Activated effector memory CD4-positive, alpha-beta T cell treated with anti-CD3 and anti-CD28 coated beads, Interleukin-2, amount 50 U/mL, for 16 hours (primary cell): ENCODE measurements at places on chromosomes 4 and X.

DNA sequence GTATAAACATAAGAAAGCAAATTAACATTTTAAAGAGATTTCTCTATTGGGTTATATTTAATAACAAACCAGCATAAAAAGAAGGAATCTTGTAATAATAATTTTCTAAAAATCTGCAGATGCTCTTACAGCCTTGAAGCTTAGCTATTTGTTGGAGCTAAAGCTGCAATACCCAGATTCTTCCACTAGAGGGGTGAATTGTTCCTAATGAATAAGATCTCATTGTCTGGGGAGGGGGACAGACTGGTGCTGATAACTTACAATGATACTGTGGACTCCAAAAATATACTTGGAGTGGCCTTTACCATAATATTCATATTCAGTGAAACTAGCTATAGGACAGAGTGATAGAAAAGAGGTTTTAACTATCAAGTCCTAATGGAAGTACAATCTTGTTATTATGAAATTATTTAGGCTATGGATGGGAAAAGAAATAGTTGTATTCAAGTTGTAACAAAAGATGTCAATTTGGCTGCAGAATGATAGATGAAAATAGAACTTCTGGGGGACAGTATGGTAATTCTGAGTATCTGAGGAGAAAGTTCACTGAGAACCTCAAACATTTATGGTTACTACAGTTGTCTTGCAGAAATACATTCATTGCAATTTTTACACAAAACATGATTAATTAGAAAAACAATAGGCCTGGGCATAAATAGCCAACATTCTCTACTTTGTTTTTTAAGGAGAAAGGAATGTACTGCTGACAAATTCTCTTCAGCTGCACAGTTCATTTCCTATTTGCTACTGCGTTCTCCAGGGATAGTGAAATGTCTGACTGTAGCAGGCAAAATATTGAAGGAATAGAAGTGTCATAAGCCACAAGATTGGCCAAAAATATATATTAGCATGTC, 443.3 kb downstream of the GBA3 start:
- DNase-seq, result no peak

DNA sequence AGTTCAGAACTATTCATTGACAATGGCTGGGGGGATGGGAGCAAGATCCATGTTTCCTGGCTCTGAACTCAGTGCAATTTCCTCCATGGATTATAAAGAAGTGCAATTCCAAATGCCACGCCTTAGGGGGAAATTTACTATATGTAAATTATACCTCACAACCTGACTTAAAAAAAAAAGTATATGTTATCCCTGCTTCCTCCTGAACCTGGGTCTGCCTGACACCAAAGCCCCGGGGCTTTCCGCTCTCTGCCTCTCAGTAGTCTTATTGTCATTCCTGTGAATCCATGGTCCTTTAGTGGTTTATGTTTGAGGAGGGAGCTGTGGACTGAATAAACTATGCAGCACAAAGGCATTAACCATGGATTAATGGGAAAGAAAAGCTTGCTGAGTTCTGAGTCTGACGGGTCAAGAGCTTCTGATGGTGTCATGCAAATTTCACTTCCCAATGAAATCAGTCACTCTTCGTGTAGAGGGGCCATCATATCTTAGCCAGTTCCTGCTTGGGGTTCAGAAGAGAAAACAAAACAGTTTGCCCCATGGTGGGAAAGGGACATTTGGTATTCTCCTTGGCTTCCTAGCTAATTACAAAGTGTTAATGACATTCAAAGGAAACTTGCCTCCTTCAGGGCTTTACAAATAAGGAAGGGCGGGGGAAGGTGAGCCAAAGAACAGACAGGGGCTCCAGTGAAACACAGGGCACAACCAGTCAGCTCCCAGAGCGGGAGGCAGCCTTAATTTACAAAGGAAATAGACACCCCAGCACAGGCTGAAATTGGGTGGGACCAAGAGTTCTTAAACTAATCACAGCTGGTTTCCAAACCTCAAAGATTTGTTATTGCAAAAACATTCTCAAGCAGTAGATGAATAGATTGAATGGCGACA, 14.3 kb downstream of the FAM9C start:
- no peak for DNase-seq

DNA sequence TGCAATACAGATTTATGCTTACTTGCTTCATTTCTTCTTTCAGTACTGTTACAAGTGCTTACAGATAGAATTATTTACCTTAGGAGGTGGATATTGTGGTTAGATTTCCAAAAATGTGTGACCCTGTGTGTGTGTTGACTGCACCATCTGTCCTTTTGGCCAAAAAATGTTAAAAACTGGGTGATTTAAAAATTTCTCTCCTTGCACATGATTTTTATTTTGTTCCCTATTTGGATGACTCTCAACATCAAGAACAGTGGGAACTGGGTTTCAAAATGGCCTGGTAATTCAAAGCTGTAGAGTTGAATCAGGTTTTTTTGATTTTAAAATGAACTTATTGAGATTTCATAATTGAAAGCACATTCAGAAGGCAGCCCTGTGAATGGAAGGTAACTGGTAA, 1132.9 kb downstream of the RAPGEF2 start:
- no peak for DNase-seq

DNA sequence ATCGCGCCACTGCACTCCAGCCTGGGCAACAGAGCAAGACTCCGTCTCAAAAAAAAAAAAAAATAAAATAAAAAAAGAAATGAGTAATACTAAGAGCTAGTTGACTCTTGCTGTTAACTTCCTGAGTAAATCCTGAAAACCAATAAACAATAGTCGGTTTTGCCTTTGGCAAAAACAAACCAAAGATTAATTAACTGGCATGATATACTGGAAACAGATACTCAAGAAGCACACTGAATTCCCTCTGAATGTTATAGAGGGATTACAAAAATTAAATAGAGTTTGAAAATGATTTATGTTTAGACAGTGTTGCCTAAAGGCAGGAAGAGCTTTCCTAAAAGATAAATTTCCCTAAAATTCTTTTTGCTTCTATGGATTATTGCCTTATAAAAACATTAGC, 1702.3 kb downstream of the STIM2 start:
- no peak for DNase-seq

DNA sequence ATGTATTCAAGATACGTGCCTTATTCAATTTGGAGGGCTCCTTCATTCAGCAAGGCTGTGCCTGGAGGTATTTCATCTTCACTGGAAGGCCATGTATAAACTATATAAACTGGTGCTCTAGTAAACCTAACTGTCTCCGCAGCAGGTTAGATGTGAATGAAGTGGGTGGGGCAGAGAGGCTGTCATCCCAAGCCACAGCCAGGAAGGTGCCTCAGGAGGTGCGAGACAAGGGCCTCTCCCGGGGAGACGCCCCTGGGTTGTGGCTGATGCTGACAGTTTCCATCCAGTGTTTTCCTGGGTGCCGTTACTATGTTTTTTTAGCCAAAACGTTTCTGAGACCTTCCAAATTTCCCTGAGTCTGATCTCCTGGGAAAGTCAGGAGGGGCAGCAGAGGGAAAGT, 221.5 kb upstream of the RPL34 start:
- no peak for DNase-seq

DNA sequence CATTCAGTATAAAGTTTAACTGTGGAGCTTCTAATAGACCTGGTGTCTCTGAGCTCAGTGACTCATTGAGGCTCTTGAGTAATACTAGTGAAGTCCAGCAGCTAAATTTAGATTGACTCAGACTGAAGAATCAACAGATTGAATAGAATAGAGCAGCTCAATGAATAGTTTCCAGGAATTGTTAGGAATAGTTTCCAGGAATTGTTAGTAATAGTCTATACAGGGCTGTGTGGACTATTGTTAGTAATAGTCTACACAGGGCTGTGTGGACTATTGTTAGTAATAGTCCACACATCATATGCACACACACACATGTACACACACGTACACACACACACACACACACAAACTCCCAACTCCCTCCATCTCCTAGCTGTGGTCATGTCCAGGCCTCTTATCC, 3.0 kb downstream of the GIMD1 start:
- DNase-seq, result no peak

DNA sequence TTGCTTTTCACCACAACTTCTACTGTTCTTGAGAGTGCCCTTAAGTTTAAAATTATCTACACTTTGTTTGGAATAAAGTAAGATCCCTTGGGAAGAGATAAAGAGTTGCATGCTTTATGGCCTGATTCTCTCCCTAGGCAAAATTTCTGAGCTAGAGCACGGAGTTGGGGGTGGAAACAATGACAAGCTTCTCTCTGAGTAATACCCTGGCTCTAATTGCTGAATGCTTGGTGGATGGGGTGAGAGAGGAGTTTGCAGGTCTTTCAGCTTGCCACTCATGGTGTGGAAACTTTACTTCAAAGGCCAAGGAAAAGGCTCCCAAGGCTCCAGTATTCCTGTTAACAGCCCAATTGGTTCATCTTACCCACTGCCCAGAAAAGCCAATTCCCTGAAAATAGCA, 26.1 kb upstream of the PRDM8 start:
- no peak for DNase-seq

DNA sequence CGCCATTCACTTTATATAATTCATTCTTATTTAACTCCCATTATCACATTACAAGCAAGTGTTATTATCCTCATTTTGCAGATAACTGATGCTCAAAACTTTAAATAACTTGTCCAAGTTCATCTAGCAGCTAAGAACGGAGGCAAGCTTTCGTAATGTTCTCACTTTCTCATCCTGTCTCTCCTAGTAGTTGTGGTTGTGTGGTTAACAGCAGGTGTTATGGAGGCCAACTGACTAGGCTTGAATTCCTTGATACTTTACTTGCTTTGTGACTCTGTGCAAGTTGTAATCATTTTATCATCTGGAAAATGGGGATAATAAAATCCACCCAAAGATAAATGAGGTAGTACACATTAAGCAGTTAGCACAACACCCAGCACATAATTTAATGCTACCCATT, 109.9 kb upstream of the PTPN13 start:
- DNase-seq, result no peak

GRCh38 chr4:3640587-3640962, 108.4 kb upstream of the LRPAP1 start:
- no peak for DNase-seq

- no peak for DNase-seq
These were observed 10.6 kb upstream of the H2AZ1 start for GRCh38 chr4:99960648-99961047.

- no peak for DNase-seq
These were observed 316.8 kb downstream of the ZNF674 start for GRCh38 chrX:46228389-46228788.
